ENCODE measurements at places on chromosomes 7 and 10.

- DNase-seq = no peak
Measured at GRCh38 chr7:101410743-101411507, 48.2 kb downstream of the COL26A1 start.

GRCh38 chr10:124576526-124577420, 115.2 kb downstream of the LHPP start:
- DNase-seq = no peak

- DNase-seq = no peak
Measured at GRCh38 chr10:47368431-47369180, 15.5 kb downstream of the ZNF488 start.

DNA sequence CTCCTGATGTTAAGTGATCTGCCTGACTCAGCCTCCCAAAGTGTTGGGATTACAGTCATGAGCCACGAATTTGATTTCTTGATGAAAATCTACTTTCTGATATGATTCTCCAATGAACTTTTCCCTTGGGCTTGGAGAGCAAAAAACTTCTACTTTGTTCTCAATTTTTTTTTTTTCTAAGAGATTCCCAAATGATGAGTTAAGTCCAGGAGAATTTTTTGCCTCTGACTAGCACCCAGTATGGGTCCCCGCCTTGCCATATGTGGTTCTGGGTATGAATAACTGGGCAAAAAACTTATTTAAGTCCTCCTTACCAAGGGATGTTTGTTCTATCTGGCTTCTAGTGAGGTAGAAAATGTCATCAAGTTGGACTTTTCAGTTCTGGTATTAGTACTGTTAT, 147.9 kb upstream of the LYZL1 start:
- DNase-seq = no peak

- DNase-seq = no peak
Measured at GRCh38 chr7:31263338-31263737, 77.2 kb downstream of the NEUROD6 start.

DNA sequence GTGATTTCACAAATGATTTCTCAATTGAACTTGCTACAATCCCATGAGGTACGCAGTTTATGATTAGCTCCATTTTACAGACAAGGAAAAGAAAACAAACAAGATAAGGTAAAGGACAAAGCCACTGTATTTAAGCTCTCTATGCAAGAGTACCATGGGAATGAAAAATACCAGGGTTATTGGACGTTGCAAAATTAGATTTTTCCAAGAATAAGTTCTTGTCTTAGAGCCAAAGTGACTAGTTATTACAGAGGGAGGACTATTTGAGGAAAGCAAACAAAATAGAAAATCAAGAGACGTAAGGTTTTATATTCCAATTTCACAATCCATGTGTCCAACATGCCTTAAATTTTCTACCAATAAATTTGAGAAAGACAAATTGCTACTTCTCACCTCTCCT, 97.9 kb upstream of the PTN start:
- DNase-seq = no peak

- DNase-seq = no peak
Measured at GRCh38 chr10:60914690-60915141, 29.3 kb downstream of the RHOBTB1 start.

DNA sequence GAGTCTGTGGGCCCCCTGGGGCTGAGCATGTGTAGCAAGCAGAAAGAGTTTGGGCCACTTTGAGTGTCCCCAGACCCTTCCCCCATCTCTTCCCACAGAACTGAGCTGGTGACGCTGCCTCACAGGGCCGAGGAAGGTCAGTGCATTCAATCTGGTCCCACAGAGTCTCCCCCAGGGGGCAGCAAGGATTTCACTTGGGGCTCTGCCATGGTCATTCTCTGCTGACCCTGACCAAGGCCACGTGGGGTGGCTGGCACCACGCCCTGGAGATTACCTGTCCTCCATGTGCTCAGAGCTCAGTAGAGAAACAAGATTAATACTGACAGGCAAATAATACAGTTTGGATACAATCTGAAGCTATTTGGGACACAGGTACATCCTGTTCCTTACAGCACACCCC, 30.2 kb downstream of the ADRA2A start:
- no peak for DNase-seq

- DNase-seq = no peak
Measured at GRCh38 chr7:2611401-2611800, 20.4 kb upstream of the TTYH3 start.

GRCh38 chr10:30494558-30494957, 60.6 kb downstream of the MAP3K8 start:
- no peak for DNase-seq

DNA sequence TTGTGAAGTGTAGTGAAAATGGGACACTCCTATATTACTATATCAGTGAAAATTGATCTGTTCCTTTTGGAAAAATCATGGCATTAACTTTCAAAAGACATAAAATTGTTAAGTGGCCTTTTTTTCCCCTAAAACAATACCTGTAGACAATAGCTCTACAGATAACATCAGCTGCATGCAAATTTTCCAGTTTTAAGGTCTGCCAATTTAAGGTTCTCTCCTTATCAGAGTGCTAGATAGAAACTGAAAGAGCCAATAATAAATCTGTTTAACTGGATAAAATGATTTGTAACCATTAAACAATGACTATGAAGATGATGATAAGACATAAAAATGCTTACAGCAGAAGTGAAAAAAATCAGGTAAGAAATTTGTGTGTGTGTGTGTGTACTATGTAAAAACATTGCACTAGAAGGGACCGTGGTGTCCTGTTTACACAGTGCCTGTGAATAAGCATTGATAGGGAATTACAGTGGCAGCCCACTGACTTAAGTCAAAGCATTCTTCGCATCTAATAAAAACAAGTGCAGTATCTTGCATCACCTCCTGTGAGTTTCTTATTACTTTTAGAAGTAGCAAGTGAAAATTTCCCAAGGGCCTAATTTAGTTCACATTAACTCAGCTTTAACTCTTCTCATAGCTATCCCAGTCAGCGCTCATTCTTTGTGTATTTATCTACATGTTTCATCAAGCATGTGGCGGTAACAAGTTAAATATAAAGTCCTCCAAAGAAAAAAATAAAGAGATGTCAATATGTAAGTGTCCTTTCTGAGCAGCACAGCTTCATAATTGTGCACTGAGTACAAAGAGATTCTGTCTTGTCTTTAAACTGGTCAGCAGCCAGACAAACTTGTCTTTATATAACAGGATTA, 261.9 kb downstream of the ARL4A start:
- DNase-seq = no peak

- no peak for DNase-seq
Measured at GRCh38 chr10:24357344-24358004, 148.5 kb downstream of the KIAA1217 start.

GRCh38 chr7:112023786-112024185, 182.4 kb downstream of the DOCK4 start:
- DNase-seq = no peak

- DNase-seq = no peak
Measured at GRCh38 chr10:5960070-5960972, 17.0 kb downstream of the IL15RA start.

DNA sequence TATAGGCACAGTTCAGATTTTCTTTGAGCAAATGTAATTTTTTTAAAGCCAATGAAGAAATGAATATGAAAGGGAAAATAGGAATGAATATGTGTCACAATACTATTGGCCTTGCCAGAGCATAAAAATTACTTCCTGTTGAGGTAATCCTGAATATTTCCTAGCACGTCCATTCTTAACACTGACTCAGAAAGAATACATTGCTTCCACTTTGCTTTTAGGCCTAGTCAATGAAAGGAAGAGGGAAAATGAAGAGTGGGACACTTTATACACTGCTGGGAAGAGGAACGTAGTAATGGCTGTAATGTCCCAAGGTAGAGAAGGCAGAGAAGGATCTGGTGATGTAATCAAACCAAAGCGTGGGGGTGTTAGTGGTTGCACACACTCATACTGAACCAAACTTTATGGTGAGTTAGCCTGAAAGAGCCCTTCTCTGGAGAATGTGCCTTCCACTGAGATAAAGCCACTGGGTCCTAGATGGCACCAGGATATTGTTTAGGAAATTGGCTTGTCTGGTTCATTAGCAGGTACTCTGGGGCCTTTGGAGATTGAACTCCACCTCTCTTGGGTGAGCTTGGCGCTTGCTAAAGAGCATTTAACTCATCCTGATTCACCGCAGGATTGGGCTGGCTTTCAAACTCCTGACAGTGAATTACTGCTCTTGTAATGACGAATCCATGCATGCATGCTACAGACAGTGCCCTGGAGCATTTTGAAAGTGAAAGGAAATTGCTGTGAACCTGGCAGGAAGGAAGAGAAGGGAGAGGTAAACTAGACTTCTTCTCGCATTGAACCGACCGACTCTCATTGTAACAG, 254.9 kb downstream of the KIAA1217 start:
- DNase-seq = no peak

DNA sequence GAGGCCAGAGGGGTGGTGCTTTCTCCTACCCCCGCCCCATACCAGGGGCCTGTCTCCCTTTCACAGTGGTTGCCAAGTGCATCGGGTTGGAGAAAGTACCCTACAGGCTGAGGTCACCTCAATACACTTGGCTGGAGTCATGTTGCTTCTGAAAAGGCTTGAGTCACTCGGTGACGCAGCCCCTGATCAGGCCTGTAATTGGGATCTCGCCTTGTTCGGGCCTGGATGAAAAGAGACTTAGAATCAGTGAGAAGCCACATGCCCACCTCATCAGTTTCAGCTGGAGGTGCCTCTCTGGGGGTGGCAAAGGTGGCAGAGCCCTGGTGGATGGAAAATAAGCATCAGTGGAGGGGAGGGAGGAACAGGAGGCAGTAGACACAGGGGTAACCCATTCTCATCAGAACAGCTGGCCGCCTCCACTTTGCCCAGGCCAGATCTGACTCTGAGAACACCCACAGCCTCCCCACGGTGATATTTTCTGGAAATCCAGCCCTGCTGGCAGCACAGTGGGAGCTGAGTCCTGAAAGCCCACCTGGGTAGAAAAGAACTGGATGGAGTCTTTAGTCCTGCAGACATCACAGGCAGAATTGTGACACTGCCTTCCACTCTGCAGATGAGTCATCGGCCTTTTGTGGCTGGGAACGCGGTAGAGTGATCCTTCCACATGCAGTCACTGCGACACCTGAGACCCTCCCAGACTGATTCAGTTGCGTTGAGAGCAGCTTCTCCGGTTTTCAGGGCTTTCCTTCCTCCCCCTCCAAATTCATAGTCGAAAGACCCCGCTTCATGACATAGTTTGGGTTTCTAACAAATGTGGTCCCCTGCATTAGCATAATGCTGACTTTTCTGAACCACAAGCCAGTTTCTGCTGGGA, 108.0 kb downstream of the GRK5 start:
- DNase-seq = peak; percentile 44

GRCh38 chr7:142833174-142834048, 21.5 kb upstream of the EPHB6 start:
- DNase-seq = no peak

DNA sequence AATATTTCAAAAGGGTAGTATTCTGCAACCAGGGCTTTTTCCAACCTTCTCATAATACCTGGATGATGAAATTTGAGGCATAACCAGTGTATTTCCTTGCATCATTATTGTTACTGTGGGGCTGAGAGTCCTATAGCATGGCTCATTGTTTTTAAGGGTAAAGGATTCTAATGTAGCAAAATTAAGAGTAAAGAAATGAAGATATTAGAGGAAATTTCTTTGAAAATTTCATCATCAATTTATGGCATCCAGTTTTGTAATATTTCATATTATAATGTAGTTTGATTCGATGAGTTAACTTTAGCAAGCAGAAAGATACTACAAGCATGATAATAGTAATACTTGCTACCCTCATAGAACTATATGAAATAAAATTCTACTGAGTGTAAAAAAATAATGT, 387.3 kb upstream of the LRGUK start:
- DNase-seq = no peak

- no peak for DNase-seq
Measured at GRCh38 chr7:158959954-158960353, 103.6 kb downstream of the DYNC2I1 start.

- DNase-seq = no peak
Measured at GRCh38 chr7:71308096-71308495, 176.2 kb downstream of the GALNT17 start.

GRCh38 chr7:67593794-67594193, 597.2 kb downstream of the TYW1 start:
- no peak for DNase-seq

DNA sequence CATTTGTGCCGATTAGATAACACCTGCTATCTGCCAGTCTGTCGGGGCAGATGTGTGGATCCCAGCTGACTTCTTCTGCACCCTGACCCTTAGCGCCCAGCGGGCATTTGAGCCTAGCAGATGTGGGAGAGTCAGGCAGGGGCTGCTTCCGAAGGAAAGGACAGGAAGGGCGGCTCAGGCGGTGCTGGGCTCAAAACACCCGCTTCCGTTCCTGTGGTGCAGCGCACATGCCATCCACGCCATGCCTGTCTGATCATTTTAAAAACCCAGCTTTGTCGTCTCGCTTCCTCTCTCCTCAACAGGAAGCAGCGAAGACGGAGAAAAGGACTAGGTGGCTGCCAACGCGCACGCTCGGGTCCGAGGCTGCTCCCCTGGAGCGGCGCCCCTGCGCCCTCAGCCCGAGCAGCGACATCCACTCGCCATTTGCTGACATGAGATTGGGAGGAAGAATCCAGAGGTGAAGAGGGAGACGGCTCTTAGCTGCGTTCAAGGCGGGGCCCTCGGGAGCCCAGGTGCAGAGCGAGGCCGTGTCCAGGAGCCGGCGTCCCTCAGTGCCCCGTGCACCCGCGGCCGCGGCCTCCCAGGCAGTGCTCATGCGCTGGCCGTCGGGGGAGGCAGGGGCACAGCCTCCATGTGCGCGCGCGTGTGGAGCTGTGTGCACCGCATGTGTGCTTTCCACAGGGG, 5.9 kb upstream of the BHLHA15 start:
- DNase-seq = no peak

- DNase-seq = no peak
Measured at GRCh38 chr7:40077849-40078248, 56.6 kb downstream of the MPLKIP start.

GRCh38 chr7:156897673-156898072, 4.7 kb upstream of the LMBR1 start:
- no peak for DNase-seq

- no peak for DNase-seq
Measured at GRCh38 chr7:119974972-119975371, 298.0 kb upstream of the KCND2 start.

DNA sequence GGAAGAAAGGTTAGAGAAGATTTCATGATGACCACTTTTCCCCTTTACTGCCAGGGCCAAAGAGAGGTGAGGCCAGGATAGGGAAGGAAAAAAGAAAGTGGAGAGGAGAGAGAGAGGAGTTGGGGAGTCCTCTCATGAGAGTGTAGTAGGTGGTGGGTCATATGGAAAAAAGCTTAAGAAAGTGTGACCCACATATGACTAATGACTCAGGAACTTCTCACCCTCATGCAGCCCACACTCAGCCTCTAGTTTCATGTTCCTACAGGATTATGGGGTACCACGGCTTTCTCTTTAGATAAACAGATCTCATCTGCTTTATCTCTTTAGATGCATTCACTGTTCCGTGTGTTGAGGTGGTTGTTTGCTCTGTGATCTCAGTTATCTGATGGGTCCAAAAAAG, 462.5 kb upstream of the IGFBP3 start:
- DNase-seq = no peak

DNA sequence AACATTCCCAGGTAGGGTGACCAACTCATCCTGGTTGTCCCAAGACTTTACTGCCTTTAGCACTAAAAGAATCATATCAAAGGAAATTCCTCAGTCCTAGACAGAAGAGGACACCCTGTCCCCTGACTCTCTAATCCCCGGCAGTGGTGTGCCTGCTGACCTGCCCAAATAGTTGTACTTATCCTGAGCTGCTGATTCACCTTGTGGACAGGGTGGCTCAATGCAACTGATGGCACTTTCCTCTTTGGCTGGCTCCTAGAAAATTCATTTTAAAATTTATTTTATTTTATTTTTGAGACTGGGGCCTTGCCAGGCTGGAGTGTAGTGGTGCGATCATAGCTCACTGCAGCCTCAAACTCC, 111.7 kb downstream of the JCAD start:
- DNase-seq = no peak
